ENCODE measurements at places on chromosomes 7 and 10.

DNA sequence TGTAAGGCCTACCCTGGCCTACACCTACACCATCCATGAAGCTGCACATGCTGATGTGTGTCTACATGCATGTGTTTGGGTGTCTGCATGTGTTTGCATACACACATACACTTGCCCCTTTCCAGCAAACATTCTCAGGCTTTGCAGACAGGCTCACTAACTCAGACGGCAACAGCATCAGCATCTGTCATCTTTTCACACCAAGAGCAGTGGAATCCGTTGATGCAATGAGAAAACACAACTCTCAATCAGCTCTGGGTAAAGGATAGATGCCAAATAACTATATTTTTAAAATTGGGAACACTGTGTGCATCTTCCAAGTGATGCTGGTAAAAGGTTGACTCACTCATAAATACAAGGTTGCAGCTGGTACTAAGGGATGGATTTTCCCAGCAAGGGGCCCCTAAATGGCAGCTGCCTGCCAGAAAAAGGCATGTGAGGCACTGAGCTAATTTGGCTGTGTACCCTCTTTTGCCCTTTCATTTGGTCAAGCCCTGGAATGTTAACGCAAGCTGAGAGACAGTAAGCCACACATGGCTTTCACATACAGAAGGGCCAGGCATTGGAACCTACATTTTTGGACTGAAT is 296.3 kb upstream of the NPSR1 start:
- no peak for DNase-seq

DNA sequence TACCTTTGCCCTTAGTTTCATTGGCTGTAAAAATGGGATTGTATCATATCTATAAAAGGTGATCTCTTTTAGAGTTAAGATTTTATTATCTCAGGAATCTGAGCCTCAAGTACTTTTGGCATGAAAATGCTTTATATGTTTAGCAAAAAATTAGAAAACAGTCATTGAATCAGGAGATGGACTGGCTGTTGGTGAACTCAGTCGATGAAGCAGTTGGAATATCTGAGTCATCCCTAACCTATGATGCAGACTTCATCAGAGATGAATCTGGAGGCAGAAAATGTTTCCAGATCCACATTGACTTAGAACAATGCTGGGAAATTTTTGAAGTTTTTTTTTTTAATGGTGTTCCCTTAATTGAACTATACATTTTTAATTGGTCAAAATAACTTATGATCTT is 228.5 kb downstream of the SLC25A13 start:
- no peak for DNase-seq

- no peak for DNase-seq
Measured at GRCh38 chr7:100353685-100354330, 4.1 kb upstream of the PILRB start.

DNA sequence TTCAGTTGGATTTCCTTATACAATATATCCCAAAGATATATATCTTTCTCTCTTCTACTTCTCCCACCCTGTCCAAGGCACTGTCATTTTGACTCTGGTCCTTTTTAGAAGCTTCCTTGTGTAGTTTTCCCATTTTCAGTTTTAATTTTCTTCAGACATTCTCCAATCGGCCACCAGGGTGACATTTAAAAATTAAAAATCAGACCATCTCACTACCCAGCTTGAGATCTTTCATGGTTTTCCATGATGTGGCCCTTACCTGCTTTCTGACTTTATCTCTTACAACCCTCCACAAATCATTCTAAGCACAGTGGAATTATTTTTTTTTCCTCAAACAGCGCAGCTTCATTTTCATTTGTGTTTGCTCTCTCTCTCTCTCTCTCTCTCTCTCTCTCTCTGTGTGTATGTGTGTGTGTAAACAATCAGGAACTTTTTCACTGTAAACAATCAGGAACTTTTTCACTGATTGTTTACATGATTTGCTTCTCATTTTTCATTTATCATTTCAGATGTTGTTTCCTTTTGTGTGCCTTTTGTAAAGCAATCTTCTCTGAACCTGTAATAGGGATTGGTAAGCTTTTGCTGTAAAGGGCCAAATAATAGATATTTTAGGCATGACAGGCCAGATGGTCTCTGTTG is 348.9 kb downstream of the ATRNL1 start:
- DNase-seq, result no peak

- no peak for DNase-seq
Measured at GRCh38 chr7:155216475-155217272, 81.0 kb upstream of the INSIG1 start.

DNA sequence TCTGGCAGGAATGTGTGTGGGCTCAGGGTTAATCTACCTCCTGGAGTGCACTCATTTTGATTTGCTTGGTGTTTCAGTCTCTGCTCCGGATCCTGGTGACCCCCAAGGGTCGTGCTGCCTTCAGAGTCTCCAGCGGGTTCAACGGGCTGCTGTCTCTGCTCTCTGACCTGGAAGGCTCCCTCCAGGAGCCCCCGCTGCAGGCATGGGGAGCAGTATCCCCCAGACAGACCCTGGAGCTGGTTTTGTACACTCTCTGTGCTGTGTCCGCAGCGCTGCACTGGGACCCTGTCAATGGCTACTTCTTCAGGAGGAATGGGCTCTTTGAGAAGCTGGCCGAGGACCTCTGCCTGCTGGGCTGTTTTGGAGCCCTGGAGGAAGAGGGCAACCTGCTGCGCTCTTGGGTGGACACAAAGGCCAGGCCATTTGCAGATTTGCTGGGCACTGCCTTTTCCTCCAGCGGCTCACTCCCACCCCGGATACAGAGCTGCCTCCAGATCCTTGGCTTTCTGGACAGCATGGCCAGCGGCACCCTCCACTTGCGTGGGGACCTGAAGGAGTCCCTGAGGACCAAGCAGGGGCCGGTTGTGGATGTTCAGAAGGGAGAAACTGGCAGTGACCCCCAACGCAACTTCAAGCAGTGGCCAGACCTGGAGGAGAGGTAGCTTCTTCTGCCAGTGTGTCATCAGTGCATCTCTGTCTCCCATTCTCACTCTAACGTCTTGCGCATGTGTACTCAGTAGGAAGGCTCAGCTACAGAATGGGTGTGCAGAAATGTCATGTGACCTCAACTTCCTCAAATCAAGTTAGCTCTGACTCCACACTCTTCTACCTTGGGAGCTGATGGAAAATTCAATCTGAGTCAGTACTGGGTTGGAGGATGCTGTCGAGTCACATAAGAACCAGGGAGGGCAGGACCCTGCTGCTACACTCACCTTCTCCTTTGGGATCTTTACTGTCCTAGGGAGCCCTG is 58.5 kb downstream of the WDFY4 start:
- DNase-seq, result no peak

DNA sequence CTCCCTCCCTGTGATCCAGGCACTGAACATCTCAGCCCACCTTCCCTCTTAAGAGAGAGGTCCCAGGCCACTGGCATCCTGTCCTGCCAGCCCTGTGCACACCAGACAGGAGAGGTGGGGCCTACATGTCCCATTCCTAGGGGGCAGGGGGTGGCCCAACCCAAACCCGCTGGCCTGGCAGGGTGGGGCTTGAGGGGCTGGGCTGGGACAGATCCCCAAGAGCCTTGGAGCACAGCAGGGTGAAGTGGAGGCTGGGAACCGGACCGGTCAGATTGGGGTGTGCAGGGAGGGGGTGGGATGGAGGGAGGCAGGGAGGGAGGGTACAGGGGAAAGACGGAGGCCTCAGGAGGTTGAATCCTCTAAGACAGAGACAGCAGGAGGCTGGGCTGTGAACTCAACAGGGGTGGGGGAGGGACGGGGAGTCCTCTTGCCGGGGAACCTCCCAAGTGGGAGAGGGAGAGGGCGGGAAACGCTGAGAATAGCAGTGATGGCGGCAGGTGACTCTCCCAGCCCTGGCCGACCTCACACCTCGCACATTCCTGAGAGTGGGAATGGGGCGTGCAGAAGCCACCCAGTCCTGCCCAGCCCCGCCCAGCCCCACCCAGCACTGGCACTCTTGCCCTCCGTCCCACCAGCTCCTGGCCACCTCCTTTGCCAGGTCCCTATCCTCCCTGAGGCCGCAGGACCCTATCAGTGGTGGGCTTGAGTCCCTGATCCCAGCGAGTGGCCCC is 6.7 kb downstream of the TSC22D4 start:
- DNase-seq, result no peak

GRCh38 chr7:128035712-128036111 is 4.5 kb upstream of the LRRC4 start:
- no peak for DNase-seq

DNA sequence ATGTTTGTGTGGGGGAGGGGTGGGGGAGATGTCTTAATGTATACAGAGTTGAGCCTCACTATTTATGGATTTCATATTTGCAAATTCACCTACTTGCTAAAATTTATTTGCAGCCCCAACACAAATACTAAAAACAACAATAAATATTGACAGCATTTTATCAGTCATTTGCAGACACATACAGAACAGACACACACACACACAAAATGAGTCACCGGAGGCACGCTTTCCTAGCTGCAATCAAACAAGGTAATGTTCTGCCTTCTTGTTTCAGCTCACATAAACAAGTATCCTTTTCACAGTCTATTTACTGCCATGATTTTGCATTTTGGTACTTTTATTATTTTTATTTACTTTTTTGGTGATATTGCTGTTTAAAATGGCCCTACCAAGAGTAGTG is 88.5 kb downstream of the IPMK start:
- no peak for DNase-seq

DNA sequence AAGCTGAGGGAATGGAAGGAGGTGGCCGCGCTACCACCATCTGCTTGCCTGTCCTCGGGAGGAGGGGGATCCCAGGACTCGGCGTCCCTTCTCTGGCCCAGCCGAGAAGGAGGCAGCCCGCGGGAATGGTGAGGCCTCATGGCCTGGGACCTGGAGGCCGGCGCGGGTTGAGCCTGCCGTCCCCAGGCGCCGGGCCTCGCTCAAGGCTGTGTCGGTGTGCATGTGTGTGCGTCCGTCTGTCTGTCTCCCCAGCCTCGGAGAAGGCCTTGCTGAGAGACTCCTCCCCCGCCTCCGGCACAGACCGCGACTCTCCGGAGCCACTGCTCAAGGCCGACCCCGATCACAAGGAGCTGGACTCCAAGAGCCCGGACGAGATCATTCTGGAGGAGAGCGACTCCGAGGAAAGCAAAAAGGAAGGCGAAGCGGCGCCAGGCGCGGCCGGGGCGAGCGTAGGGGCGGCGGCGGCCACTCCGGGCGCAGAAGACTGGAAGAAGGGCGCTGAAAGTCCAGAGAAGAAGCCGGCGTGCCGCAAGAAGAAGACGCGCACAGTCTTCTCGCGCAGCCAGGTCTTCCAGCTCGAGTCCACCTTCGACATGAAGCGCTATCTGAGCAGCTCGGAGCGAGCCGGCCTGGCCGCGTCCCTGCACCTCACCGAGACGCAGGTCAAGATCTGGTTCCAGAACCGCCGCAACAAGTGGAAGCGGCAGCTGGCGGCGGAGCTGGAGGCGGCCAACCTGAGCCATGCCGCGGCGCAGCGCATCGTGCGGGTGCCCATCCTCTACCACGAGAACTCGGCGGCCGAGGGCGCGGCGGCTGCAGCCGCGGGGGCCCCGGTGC is 1.3 kb downstream of the HMX3 start:
- DNase-seq, result peak; percentile 14

DNA sequence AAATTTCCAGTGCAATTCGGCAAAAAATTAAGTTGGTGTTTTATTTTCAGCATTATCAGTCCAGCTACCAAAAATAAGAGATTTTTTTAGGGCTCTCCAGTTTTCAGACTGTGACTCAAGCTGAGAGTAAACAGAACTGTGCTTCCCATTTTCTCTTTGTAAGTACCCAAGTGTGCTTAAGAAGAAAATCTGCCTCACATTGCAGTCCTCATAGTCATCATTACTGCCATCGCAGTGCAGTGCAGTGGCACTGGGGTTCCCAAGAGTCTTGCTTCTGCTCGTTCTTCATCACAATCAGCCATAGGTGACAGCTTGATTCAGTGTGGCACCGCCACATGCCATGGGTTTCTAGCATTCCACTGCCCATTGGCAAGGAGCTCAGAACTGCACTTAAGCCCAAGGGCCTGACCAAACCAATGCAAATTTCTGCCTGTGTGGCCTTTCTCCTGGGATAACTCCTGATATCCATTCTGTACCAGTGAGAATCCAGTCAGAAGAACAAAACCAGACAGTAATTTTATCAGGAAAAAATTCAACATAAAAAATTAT is 25.6 kb upstream of the ERCC6 start:
- DNase-seq, result no peak

GRCh38 chr10:75859141-75859540 is 427.7 kb downstream of the LRMDA start:
- DNase-seq, result no peak

- no peak for DNase-seq
Measured at GRCh38 chr10:35399414-35400009, 63.2 kb downstream of the CCNY start.

- DNase-seq, result no peak
Measured at GRCh38 chr10:127303105-127303504, 106.7 kb upstream of the INSYN2A start.

All from activated CD4-positive, alpha-beta T cell treated with anti-CD3 and anti-CD28 coated beads, Interleukin-2, amount 50 U/mL, for 24 hours (primary cell).